ENCODE measurements at places on chromosomes 16 and 17.

DNA sequence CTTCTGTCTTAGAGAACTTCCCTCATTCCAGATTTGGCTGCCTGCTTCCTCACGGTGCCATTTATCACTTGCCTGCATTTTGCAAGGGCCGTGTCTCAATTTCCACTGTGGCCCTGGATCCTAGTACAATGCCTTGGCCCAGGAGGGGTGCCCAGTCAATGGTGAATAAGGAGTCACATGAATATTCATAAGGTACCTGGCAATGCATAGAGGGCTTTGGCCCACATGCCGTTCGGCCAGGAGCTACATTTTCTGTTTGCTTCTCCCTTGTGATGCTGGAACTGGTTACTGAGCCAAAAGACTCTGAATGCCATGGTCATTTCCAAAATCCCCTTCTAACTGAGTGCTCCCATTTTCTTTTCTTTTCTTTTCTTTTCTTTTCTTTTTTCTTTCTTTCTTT, 4.8 kb upstream of the PIRT start:
- DNase-seq: no peak

DNA sequence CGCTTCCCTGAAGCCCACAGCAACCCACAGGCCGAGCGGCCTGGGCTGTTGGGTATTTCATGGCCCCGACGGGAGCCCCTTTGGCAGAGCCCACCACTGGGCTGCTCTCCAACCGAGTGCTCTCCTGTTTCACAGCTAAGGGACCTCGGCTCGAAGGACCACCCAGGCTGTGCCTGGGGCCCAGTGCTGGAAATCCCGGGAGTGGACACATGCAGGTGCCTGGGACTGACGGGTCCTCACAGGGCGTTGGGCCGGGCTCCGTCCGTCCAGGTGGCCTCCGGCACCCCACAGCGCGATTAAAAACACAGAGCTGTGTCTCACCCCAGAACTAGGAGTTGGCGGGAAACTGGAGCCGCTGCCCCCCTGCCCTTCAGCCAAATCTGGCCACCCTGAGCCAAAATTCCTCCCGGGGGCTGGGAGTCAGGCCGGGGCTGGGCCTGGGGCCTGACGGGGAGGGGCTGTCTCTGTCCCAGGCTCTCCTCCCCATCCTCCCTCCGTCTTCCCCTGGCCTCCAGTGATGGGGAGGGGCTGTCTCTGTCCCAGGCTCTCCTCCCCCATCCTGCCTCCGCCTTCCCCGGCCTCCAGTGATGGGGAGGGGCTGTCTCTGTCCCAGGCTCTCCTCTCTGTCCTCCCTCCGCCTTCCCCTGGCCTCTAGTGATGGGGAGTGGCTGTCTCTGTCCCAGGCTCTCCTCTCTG, 14.1 kb downstream of the UTS2R start:
- no peak for DNase-seq

GRCh38 chr17:71084219-71084618, 914.9 kb downstream of the KCNJ2 start:
- DNase-seq: no peak

DNA sequence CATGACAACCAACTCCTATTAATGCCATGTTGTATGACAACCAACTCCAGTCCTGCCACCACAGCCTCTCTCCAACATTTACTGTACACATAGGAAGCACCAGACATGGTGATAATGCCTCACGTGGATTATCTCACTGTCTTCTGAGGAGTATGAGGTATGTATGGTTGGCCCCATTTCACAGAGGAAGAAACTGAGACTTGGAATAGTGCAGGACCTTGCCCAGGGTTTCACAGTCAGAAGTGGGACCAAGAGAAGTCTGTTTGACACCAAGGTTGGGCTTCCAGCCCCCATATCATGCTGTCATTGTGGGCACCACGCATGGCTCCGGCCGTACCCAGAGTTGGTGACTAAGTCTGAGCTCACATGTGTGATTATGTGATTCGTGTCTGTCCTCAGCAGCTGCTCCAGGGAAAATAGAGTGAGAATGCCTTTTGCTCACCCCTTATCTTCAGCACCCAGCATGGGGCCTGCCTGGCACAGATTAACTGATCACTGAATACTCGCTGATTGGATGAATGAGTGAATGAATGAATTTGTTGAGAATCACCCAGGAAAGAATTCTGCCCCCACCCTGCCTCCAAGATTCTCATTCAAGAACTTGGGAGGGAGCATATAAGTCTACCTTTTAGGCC, 204.1 kb upstream of the NLRP1 start:
- DNase-seq: no peak

GRCh38 chr17:54172096-54172984, 349.6 kb downstream of the KIF2B start:
- DNase-seq: no peak

GRCh38 chr17:15483431-15483830, 16.0 kb upstream of the CDRT4 start:
- no peak for DNase-seq

DNA sequence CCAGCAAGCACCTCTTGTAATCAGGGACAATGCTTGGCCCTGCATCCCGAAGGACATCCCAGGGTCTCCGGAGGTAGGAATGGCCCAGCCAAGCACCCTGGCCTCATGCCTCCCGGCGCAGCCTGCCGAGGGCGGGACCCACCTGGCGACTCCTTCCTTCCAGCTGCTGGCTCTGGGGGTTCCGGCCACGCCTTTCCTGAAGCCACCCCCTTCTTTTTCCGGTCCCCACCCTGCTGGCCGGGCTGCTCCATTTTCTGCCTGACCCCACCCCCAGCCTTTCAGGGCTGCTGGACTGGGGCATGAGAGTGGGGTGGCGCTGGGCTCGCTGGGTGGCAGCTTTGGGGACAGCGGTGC, 22.5 kb upstream of the CIBAR2 start:
- DNase-seq: no peak

DNA sequence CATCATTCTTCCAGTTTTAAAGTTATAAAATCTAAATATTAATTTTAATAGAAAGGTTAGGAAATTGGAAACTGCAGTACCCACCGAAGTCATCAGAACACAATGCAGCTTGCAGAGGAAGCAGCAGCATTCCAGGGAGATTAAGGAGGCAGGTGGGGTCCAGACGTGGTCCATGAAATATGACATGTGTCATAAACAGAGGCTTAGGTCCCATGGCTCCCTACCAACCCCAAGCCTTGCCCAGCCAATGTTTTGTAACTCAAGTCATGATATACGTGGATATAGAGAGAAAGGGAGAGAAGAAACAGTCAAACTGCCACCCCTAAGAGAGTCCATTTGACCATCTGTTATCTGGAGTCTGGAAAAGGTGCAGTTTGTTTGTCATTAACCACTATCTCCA, 670.0 kb downstream of the TOX3 start:
- no peak for DNase-seq

- DNase-seq: no peak
Measured at GRCh38 chr17:36945959-36946725, 2.6 kb upstream of the AATF start.

- no peak for DNase-seq
Measured at GRCh38 chr16:89344846-89345611, 127.5 kb downstream of the ZNF778 start.

- DNase-seq: no peak
Measured at GRCh38 chr16:71846431-71846830, 655 bp downstream of the ATXN1L start.

- no peak for DNase-seq
Measured at GRCh38 chr17:78393575-78393974, 15.1 kb downstream of the PGS1 start.

DNA sequence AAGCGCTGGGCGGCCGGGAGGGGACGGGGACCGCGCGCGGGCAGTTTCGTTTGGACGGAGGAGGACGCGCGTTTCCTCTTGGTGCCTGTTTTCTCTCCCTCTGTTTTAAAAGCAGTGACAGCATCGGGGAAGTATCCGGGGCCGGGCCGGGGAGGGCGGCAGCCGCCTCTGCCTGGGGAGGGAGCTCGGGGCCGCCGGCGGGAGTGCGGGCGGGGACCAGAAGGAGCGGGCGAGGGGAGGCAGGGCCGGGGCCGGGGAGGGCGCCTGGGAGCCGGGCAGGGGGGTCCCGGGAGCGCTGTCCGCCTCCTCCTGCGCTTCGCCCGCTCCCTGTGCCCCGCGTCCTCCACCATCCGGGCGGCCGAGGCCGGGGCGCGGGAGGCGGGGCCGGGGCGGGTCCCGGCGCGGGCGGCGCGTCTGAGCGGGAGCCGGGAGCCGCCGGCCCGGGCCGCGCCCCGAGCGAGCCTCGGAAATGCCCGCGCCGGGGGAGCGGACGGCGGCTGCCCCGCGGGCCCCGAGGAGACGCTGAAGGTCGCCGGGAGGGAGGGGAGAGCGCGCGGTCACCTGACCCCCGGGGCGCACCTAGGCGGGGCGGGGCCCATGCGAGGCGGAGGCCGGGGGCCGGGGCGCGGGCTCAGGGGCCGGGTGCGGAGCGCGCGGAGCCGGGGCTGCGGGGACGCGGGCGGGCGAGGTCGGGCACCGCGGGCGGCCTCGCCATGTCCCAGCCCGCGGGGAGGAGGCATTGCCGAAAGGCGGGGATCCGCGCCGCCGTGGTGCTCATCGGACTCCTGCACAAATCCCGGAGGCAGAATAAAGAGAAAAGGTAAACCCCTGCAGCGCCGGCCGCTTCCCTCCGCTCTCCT, 57.3 kb downstream of the RAP1GAP2 start:
- no peak for DNase-seq

DNA sequence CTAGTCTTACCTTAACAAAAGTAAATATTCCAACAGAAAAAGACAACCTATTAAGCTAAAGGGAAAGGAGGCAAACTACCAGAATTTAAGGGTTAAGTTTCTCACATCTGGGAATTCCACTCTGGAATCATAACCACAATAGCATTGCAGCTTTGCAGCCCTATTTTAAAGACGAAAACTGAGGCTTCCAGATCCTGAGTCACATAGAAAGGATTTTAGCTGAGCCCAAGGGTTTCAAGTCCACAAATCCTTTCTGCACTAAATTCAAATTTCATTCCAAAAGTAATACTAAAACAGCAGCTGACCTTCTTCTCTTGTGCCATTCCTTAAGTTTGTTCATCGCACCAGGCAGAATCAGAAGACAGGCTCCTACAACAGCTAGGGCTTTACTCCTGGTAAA, 17.8 kb downstream of the XYLT1 start:
- DNase-seq: no peak

DNA sequence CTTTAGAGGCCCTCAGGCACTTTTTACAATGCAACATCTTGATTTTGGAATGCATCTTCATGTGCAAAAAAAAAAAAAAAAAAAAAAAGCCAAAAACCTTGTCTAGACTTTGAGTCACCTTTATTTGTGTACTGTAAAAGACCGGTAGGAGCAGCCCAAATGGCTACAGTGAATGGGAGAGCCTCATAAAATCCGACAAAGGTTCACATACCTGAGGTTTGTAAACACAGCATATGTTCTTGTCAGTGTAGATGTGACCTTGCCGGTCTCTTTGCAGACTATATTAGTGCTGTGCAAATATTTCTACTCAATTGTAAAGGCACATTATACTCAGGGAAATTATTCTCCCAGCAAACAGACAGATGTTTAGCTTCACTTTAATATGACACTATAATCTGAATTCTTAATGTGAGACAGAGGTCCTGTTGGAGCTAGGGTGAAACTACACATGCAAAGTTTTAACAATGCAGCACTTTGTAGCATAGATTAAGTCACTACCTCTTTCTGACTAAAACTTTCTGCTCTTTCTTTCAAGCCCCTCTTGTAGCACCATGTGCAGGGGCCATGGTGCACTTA, 211.3 kb downstream of the CA10 start:
- DNase-seq: no peak

- no peak for DNase-seq
Measured at GRCh38 chr16:1069154-1069553, 3.4 kb upstream of the SSTR5 start.

- DNase-seq: no peak
Measured at GRCh38 chr16:70421473-70422311, 17.2 kb downstream of the ST3GAL2 start.

DNA sequence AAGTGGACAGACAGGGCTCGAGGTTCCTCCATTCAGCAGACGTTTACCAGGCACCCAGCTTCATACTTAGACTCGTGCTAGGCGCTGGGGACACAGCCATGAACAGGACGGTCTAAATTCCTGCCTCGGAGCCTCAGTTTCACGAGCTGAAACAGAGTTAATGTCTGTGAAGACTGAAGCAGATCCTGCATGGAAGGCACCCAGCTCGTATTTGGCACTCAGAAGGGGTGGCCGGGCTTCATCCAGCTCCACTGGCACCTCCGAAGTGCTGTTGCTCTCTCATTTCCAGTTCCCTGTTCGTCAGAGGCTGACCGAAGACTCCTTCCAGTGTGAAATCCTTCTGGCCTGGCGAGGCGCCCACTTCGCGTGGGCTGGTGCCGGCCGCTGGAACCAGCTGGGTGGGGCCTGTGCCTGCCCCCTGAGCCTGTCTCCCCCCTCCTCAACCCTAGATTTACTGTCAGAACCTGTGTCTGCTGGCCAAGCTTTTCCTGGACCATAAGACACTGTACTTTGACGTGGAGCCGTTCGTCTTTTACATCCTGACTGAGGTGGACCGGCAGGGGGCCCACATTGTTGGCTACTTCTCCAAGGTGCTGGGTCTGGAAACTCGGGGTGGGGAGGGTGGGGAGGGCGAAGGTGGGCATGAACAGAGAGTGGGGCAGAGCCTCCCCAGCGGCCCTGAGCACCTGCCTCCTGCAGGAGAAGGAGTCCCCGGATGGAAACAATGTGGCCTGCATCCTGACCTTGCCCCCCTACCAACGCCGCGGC, 5.8 kb downstream of the PRSS8 start:
- no peak for DNase-seq

DNA sequence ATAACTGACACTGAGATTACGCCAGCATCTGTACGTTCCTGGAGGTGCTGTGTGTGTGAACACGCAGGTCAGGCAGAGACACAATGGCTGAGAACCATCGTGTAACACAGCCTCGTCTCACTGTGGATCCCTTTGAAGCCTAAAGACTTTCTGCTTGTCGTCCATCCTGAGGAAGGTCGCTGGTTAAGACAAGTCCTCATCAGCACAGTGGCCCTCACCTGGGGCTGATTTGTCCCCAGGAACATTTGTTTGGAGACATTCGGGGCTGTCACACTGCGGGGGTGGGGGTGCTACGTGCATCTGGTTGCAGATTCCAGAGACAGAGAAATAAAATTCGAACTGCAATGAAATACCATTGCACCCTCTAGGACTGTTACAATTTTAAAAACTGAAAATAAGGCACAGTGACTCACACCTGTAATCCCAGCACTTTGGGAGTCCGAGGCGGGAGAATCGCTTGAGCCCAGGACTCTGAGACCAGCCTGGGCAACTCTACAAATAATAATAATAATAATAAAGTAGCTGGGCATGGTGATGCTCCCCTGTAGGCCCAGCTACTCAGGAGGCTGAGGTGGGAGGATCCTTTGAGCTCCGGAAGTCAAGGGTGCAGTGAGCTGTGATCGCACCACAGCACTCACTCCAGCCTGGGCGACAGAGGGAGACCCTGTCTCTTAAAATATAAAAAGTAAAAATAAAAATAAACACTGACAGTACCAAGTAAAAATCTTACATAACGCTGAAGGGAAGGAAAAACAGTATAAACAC, 112.0 kb upstream of the METRNL start:
- DNase-seq: no peak

DNA sequence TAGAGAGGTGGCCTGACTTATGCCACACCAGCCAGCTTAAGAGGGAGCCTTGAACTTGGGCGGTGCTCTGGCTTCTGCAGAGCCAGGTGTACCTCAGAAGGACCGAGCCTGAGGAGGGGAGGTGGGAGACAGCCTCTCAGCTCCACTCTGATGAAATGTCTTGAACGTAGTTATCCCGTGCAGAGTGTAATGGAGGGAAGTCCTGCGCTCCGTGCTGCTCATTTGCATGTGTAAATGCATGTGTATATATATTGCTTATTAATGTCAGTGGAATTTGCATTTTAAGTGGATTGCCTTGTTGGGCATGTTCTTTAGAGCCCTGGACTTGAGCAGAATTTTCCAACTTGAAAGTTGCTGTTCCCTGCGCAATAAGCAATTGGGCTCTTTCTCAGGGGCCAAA, 264.9 kb upstream of the SDK2 start:
- DNase-seq: no peak

- no peak for DNase-seq
Measured at GRCh38 chr16:75854152-75854551, 127.9 kb upstream of the CPHXL start.

Data from activated CD8-positive, alpha-beta memory T cell treated with anti-CD3 and anti-CD28 coated beads for 48 hours (primary cell).